SK-MEL-5 (cell line): ENCODE measurements at places on chromosomes 2 and 18. TPM values are rescaled to one million over a fixed set of nuclear protein-coding genes. Genes with fewer than 3 reads are reported as not detected.

GRCh38 chr2:222180619-222181018 lies 118.2 kb downstream of the PAX3 start:
- no peak for DNase-seq

DNA sequence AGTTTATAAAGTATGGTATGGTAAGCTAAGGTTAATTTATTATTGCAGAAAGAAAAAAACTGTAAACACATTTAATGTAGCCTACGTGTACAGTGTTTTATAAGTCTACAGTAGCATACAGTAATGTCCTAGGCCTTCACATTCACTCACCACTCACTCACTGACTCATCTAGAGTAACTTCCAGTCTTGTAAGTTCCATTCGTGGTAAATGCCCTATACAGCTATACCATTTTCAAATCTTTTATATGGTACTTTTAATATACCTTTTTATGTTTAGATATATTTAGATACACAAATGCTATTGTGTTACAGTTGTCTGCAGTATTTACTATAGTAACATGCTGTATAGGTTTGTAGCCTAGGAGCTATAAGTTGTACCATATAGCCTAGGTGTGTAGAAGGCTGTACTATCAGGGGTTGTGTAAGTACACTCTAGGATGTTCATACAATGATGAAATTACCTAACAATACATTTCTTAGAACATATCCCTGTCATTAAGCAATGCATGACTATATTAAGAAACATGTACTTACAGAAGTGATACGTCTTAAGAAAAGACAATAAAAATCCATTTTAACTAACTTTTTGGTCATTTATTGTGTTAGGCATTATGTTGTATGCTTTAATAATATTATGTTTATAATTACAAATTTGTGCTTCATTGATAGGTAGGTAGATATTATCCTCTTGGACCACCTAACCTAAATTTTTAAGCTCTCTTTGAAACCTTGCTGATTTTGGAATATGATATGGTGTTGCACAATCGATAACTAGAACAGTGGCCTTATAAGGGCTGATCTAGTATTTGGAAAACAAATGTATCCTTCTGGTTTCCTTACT lies 51.9 kb downstream of the VRK2 start:
- no peak for DNase-seq

GRCh38 chr2:7992612-7993602 lies 688.9 kb upstream of the ID2 start:
- no peak for DNase-seq

DNA sequence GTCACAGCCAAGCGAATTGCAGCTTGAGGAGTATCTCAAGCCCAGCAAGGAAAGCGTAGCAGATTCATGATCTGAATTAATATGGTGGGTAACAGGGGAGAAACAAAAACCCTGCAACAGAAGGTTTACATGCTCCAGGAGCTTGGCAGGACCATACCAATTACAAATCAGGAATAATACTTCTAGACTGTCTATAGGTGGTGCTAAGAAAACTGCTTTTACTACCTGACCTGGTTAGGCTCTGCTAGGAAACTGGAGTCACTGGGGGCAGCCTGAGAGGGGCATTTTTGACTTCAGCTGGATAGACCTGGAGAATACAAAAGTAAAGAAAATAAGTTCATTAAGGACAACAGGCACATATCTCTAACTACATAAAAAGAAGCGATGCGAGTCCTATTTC lies 24.6 kb upstream of the SPOPL start:
- DNase-seq: peak; percentile 13

GRCh38 chr2:96142217-96143113 lies 2.8 kb downstream of the DUSP2 start:
- no peak for DNase-seq

- no peak for DNase-seq
Observed at GRCh38 chr2:191013682-191013931, 364 bp downstream of the STAT1 start.

DNA sequence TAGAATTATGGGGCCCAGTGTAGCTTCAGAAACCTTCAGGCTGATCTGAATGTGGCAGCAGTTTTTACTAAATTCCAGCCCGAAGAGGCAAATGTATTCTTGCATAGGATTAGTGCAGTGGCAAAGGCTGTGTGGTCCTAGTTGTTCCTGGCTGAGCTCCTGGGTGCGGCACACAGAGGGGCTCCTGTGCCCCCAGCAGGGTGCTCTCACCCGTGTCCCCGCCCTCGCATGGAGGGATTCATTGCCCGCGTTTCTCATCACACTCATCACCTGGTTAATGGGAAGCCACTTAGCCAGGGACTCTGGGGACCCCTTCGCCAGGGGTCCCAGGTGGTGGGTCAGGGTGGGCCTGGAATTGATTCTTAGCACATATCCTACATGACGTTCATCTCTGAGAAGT lies 3.9 kb downstream of the KCNG2 start:
- DNase-seq: no peak

DNA sequence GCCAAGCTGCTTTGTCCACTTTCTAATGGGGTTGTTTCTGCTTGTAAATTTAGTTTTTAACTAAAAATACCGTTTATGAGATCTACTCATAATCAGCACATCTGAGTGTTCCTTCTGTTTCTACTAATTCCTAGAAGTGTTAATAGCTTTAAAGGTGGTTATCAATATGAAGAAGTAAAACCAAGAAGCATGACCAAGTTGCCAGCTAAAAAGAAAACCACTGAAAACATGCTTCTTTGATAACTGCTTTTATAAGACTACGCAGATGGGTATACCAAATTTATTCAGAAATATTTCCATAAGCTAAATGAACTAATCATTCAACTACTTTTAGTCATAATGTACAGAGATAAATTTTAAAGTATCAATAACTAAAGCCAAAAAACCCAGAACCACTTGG lies 101.8 kb downstream of the C2orf74 start:
- DNase-seq: no peak

GRCh38 chr2:8159966-8160603 lies 521.8 kb upstream of the ID2 start:
- DNase-seq: no peak

- no peak for DNase-seq
Observed at GRCh38 chr18:79931475-79931874, 20.0 kb downstream of the SLC66A2 start.

DNA sequence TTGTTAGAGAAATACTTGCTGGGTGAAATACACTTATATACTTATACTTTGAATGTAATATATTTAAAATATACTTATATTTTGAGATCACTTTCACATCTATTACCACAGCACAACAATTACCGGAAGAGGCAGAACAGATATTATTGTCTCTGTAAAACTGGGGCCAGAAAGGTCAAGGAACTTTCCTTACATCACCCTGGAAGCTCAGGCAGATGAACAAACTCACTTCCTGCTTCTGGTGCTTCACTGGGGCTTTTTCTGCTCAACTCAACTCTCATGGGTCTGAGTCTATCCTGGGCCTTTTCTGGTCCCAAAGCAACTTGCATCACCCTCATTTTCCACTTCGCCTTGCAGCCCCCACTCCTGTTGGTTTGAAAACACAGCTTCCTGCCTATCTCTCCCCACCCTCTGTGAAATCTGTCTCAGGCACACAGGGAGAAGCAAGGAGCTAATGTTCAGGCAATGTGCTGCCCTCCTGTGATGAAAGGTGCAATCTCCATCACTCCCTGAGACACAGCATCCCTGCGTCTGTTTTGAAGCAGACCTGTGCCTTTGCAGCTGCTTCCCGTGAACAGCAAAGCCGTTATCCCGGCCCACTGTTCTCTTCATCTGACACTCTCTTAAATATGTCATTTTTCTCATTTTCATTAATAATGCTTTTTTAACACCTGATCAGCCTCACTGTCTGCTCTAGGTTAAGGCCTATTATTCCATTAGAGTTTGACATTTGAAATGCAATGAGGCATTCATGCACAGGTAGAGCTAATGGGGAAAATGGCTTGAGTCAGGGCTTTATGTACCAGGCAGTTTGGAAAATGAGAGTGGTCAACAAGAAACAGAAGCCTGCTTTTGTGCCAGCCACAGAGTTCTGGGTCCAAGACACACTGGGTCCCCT lies 251.9 kb upstream of the CHAC2 start:
- DNase-seq: no peak

DNA sequence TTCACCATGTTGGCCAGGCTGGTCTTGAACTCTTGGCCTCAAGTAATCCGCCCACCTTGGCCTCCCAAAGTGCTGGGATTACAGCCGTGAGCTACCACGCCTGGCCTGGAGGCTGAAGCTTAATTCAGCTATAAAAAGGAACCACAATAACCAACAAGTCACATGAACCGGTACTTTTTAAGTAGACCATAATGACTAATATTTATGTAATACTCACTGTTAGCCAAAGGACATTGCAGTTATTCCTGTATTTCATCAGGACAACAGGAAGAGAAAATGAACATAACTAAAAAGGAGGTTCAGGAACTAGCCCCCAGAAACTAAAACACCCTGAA lies 49.0 kb upstream of the TMEM87B start:
- DNase-seq: peak; percentile 30

Gene IL18RAP
- total RNA-seq: not detected in 2 replicates

Gene FOXD4L1
- total RNA-seq: not detected in 2 replicates

Gene WNT10A
- 0.05 and 0.11 TPM in 2 replicates for total RNA-seq

Gene CHPF
- 93.9 and 111 TPM in 2 replicates for total RNA-seq

Gene TMEM178A
- total RNA-seq: 0.32 and 0.80 TPM in 2 replicates
